Stimulated activated memory B cell treated with anti-CD40 and anti-IgM and Interleukin-4, amounts not matched to agents 10 μg/mL and 1 μg/mL and 100 μg/mL, for 72 hours (primary cell): ENCODE measurements at places on chromosomes 16 and 17.

GRCh38 chr17:79800325-79801155 is 3.7 kb upstream of the CBX8 start:
- peaks cover 58% of the 10 kb centered on the region for H3K27me3 ChIP-seq
- H3K36me3 ChIP-seq = peaks cover 5% of the 10 kb centered on the region
- H3K27ac ChIP-seq = no peak overlapping the region
- no peak for ATAC-seq
- H3K4me1 ChIP-seq = peaks cover 46% of the 10 kb centered on the region

GRCh38 chr16:3578610-3579551 is 1.7 kb upstream of the NLRC3 start:
- H3K36me3 ChIP-seq = peaks cover 17% of the 10 kb centered on the region
- H3K4me3 ChIP-seq = peak overlapping the region; percentile 89
- H3K27ac ChIP-seq = peak overlapping the region; percentile 90
- H3K4me1 ChIP-seq = peaks cover 63% of the 10 kb centered on the region
- no peaks in the 10 kb centered on the region for H3K27me3 ChIP-seq
- peak; percentile 84 for ATAC-seq

GRCh38 chr17:64115822-64116534 is 14.0 kb downstream of the ERN1 start:
- H3K27me3 ChIP-seq = no peaks in the 10 kb centered on the region
- no peak overlapping the region for H3K4me3 ChIP-seq
- peaks cover 8% of the 10 kb centered on the region for H3K4me1 ChIP-seq
- H3K27ac ChIP-seq = no peak overlapping the region
- ATAC-seq = no peak

- H3K27me3 ChIP-seq = no peaks in the 10 kb centered on the region
- peak overlapping the region; percentile 19 for H3K4me3 ChIP-seq
- no peaks in the 10 kb centered on the region for H3K36me3 ChIP-seq
- peak; percentile 34 for ATAC-seq
- peaks cover 89% of the 10 kb centered on the region for H3K4me1 ChIP-seq
- H3K27ac ChIP-seq = peak overlapping the region; percentile 90
Measured at GRCh38 chr16:50696575-50697420, 3.4 kb downstream of the NOD2 start.

DNA sequence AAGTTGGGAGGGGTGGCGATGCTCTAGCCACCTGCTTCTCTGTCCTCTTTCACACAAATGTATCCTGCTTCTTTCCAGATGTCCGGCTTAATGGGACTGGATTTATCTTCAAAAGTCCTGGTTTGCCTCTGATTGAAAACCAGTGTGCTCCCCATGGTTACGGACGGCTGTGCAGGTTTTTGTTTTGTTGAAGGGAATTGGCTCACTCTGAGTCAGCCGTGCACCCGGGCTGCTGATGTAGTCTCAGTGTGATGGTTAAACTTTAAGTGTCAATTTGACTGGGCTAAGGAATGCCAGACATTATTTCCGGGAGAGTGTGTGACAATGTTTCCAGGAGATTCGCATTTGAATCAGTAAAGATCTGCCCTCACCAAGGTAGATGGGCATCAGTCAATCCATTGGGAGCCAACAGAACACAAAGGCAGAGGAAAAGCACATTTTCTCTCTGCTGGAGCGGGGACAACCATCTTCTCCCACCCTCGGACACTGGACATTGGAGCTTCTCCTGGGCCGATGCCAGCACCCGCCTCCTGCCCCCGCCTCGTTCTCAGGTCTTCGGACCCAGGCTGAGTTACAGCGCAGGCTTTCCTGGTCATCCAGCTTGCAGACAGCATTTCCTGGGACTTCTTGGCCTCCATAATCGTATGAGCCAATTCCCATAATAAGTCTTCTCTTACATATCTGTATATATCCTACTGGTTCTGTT is 126.9 kb upstream of the TNRC6C start:
- H3K27ac ChIP-seq = no peak overlapping the region
- ATAC-seq = no peak
- peaks cover 20% of the 10 kb centered on the region for H3K4me1 ChIP-seq

DNA sequence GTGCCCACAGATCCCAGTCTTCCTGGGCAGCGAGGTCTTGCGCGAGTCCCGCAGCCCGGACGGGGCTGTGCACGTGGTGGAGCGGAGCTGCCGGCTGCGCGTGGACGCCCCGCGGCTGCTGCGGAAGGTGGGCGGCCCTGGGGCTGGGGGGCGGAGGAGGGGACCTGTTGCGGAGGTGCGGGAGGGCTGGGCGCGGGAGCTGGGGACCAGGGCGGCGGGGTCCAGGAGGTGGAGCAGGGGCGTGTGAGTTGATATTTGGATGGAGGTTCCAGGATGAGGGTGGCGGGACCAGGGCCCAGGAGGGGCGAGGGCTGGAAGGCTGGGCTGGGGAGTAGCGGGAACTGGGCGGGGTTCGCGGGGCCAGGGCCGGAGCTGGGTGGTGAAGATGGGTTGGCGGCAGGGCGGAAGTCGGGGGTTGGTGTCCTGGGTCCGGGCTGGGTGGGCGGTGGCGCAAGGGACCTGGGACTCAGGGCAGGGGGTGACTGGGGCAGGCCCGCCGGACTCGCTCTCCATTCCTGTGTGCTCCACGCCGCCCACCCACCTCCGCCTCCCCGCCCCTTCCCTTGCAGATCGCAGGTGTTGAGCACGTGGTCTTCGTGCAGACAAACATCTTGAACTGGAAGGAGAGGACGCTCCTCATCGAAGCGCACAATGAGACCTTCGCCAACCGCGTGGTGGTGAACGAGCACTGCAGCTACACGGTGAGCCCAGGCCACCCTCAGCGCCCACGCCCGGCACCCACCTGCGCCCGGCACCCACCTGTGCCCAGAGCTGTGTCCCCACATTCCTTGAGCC is 29.6 kb downstream of the SEC14L5 start:
- ATAC-seq = peak; percentile 45
- no peak overlapping the region for H3K4me3 ChIP-seq
- H3K4me1 ChIP-seq = no peaks in the 10 kb centered on the region
- H3K36me3 ChIP-seq = no peaks in the 10 kb centered on the region
- H3K27ac ChIP-seq = no peak overlapping the region
- peaks cover 57% of the 10 kb centered on the region for H3K27me3 ChIP-seq

DNA sequence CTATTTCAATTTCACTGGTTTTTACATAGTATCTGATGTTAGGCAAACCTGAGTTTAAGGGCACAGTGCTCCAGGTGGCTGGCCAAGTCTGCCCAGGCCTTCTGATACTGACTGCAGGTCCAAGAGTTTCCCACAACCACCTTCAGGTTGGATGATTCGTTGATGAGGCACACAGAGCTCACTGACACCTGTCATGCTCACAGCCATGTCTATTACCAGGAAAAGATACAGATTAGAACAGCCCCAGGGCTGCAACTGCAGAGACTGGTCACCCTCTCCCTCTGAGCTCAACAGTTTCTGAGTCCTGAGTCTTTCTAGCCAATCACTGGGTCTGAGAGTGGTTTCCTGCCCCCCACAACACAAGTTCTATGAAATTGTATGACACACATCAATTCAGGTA is 37.2 kb downstream of the MEAK7 start:
- no peaks in the 10 kb centered on the region for H3K27me3 ChIP-seq
- H3K36me3 ChIP-seq = peaks cover 69% of the 10 kb centered on the region
- H3K4me1 ChIP-seq = no peaks in the 10 kb centered on the region
- no peak overlapping the region for H3K4me3 ChIP-seq

- H3K4me3 ChIP-seq = no peak overlapping the region
- peaks cover 15% of the 10 kb centered on the region for H3K4me1 ChIP-seq
- H3K27me3 ChIP-seq = no peaks in the 10 kb centered on the region
- no peaks in the 10 kb centered on the region for H3K36me3 ChIP-seq
- peak; percentile 72 for ATAC-seq
Measured at GRCh38 chr16:30615358-30616091, 5.3 kb upstream of the ZNF689 start.

DNA sequence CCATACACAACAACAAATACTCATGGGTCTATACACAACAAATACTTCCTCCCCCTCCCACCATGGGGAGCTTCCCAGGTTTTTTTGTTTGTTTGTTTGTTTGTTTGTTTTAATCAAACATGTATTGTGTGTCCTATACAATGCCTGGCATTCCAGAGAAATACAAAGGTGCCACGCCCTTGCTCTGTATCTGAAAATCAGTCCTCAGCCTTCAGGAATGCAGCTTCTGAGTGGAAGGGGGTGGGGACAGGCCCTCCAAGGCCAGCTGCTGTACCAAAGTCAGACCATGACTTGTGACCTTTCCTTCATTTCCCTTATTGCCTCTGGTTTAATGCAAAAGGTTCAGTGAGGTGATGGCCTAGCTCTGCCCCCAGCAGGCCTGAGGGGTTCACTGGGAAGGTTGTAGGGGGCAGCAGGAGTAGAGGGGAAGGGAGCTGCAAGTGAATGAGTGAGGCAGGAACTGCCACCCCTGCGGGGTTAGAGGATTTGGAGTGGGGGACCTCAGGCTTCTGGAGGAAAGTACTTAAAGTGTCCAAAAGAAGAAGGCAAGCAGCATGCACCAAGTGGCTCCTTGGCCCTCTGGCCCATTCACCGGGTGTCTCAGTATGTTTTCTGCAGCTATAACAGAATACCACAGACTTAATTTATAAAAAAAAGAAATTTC is 105.2 kb downstream of the CLEC16A start:
- H3K4me3 ChIP-seq = no peak overlapping the region
- H3K36me3 ChIP-seq = peaks cover 74% of the 10 kb centered on the region
- peak overlapping the region; percentile 82 for H3K27ac ChIP-seq
- ATAC-seq = no peak
- H3K27me3 ChIP-seq = no peaks in the 10 kb centered on the region
- H3K4me1 ChIP-seq = peaks cover 38% of the 10 kb centered on the region

- no peaks in the 10 kb centered on the region for H3K4me1 ChIP-seq
- ATAC-seq = no peak
- no peak overlapping the region for H3K4me3 ChIP-seq
- H3K36me3 ChIP-seq = no peaks in the 10 kb centered on the region
- no peaks in the 10 kb centered on the region for H3K27me3 ChIP-seq
Measured at GRCh38 chr16:25081702-25082101, 29.8 kb upstream of the LCMT1 start.

DNA sequence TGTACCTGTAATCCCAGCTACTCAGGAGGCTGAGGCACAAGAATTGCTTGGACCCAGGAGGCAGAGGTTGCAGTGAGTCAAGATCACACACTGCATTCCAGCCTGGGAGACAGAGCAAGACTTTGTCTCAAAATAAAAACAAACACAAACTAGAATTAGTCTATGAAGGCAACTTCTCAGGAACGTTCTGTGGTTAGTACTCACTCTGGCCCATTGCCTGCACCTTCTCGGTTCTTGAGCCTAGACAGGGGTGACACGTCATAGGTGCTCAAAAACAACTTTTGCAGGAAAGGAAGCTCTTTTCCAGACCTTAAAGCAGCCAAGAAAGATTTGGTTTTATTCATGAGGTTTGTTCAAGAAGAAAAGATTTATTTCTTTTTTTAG is 22.3 kb upstream of the CNOT1 start:
- no peaks in the 10 kb centered on the region for H3K36me3 ChIP-seq
- no peak overlapping the region for H3K27ac ChIP-seq
- no peak for ATAC-seq
- H3K4me1 ChIP-seq = no peaks in the 10 kb centered on the region
- H3K4me3 ChIP-seq = no peak overlapping the region
- H3K27me3 ChIP-seq = no peaks in the 10 kb centered on the region

GRCh38 chr17:80652756-80653330 is 108.2 kb downstream of the RPTOR start:
- H3K36me3 ChIP-seq = peaks cover 33% of the 10 kb centered on the region
- H3K27ac ChIP-seq = no peak overlapping the region
- no peak overlapping the region for H3K4me3 ChIP-seq
